ENCODE measurements at places on chromosomes 7 and 10.

DNA sequence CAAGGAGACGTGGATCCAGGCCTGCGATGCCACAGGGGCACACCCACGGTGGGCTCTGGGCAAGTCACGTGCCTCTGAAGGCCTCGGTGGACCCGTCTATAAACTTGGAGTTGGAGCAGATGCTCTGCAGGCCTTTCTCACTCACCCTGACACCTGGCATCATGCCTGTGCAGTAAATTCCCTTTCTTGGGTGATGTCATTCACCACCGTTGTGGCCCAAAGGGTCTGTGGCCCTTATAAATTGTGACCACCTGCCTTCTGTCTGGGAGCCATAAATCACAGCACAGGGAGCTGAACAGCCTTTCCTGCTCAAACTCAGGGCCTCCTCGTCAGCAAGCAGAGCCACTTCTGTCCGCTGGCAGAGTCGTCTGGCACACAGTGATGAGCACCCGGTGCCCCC lies 52.2 kb downstream of the GPAM start:
- no peak for DNase-seq

GRCh38 chr7:48637382-48637781 lies 287.0 kb upstream of the CDC14C start:
- no peak for DNase-seq

DNA sequence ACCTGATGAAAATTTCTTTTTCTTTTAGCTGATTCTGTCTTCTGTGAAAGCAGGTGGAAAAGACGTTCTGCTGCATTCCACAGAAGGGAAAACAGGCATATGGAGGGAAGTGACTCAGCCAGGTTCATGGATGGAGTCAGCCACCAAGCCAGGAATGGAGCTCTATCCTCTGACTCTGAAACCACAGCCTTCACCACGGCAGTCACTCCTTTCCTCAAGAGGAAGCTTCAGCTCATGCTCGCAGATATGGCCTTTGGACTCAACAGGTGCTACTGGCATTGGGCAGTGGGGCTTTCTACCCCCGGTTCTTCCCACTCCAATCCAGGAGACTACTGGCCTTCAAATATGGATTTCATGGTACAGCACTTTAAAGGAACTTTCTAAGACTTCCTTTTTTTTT lies 11.5 kb upstream of the PLAU start:
- DNase-seq, result no peak

GRCh38 chr7:151752816-151753595 lies 123.9 kb downstream of the PRKAG2 start:
- DNase-seq, result no peak

- no peak for DNase-seq
These were observed 1.6 kb upstream of the ZNF239 start for GRCh38 chr10:43576062-43576461.

GRCh38 chr10:103512591-103513379 lies 19.3 kb downstream of the NEURL1 start:
- no peak for DNase-seq

- peak; percentile 49 for DNase-seq
These were observed 55.1 kb downstream of the FAM53B start for GRCh38 chr10:124688889-124689670.

- DNase-seq, result no peak
These were observed 664 bp upstream of the UBE3C start for GRCh38 chr7:157138101-157138423.

DNA sequence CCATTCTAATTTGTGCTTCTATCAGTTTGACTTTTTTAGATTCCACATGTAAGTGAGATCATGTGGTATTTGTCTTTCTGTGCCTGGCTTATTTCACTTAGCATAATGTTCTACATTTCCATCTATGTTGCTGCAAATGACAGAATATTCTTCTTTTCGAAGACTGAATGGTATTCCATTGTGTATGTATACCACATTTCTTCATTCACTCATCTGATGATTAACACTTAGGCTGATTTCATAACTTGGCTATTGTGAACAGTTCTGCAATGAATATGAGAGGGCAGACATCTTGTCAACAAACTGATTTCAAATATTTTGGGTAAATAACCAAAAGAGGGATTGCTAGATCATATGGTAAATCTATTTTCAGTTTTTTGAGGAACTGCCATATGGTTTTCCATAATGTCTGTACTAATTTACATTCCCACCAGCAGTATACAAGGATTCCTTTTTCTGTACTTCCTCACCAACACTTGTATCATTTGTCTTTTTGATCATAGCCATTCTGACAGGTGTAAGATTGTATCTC lies 52.9 kb downstream of the ZNF22 start:
- no peak for DNase-seq

- no peak for DNase-seq
These were observed 84.5 kb downstream of the SORBS1 start for GRCh38 chr10:95476469-95477174.

DNA sequence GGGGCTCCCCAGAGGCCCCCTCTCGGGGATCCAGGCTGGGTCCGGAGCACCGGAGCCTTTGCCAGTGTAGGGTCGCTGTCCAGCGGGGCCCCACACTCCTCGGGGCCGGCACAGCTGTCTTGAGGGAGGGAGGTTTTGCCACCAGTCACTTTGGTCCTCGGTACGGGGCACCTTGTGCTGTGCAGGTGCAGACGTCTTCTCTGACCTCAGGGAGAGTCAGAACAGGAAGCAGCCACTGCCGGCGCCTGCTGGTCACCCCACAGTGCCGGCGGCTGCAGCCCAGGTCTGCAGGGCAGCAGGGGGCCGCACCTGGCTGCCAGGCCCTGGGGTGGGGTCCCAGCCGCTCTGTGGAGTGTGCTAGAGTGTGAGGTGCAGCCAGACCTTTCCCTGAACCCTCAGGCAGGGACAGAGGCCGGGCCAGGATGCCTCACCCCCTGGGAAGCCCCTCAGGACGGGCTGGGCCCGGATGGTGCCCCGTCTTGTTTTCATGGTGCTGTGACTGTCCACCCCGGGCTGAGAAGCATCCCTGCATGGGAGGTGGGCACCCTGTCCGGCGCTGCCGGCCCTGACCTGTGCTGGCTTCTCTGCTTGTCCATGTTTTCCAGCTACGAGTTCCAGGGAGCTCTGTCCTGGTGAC lies 8.2 kb downstream of the MAFK start:
- peak; percentile 9 for DNase-seq

GRCh38 chr10:6445671-6446316 lies 134.3 kb downstream of the PRKCQ start:
- DNase-seq, result peak; percentile 65

GRCh38 chr7:25543798-25544197 lies 315.5 kb upstream of the NPVF start:
- DNase-seq, result no peak

GRCh38 chr7:132509643-132510042 lies 66.6 kb downstream of the PLXNA4 start:
- DNase-seq, result no peak

GRCh38 chr10:34364253-34365037 lies 450.7 kb downstream of the PARD3 start:
- DNase-seq, result no peak

DNA sequence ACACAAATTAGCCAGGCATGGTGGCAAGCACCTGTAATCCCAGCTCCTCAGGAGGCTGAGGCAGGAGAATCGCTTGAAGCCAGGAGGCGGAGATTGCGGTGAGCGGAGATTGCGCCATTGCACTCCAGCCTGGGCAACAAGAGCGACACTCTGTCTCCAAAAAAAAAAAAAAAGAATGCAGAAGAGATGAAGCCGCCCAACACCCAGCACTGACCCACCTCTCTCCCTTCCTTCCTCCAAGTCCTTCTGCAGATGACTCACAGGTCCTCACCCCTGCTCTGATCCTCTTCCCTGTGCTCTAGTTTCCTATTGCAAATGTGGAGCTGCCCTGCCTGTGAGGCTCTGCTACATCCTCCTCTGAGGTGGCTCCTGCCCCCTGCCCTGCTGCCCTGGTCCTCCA lies 22.0 kb upstream of the OPALIN start:
- no peak for DNase-seq

- no peak for DNase-seq
These were observed 78.3 kb downstream of the SLC25A40 start for GRCh38 chr7:87797798-87798403.
